ENCODE measurements at places on chromosomes 1 and 21.

GRCh38 chr1:14404862-14405301 lies 193.6 kb upstream of the KAZN start:
- no peak for DNase-seq

DNA sequence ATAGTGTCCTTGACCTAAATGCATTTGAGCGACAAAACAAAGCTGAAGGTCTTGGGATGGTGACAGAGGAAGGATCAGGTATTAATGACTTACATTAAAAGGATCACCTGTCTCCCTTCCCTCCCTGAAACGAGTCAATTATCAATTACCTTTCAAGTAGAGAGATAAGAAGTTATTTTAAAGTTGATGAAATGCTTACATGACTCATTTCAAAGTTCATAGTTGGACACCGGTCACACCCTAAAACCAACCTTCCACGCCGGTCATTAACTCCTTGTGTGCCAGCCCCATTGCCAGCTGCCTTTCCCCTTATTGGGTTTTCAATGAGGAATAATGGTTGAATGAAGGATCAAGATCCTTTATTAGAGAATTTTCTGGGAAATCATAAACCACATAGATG lies 129.8 kb downstream of the ZP4 start:
- DNase-seq: no peak

GRCh38 chr1:228064741-228065542 lies 17.6 kb upstream of the ARF1 start:
- no peak for DNase-seq

GRCh38 chr1:173257805-173258204 lies 50.7 kb upstream of the TNFSF4 start:
- DNase-seq: no peak

- no peak for DNase-seq
These were observed 134.5 kb upstream of the PKN2 start for GRCh38 chr1:88549536-88549935.

DNA sequence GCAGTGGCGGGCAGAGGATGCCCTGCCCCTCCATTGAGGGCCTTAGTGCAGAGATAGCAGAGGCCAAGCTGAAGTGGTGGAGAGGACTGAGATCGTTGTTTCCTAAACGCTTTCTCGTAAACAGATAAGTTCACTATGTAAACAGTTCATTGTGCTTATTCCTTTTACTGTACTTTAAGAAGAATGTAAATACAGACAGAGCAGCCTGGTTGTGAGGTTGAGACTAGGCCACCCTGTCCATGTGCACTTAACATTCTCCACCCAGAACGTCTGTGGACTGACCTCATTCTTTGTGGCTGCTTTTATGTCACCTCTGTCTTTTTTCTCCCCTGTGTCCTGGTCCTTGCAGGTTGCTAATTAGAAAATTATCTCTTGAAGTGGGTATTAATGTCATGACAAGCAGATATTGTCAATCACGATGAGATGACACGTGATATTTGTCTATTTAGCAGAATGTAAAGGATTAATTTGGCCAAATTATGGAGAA lies 8.5 kb downstream of the CENPS start:
- no peak for DNase-seq

DNA sequence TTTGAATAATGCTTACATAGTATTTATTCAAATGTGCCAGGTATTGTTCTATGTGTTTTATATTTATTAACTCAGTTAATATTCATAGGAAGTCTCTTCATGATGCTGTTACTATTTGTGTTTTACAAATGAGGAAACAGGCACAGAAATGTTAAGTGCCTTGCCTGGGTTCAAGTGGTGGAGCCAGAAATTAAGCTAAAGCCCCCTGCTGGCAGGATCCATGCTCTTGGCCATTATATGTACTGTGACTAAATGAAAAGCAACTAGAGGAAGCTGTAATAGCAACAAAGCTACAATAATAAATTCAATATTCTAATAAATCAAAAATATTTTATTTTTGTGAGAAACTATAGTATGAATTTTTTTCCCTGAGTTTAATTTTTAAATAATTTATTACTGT lies 30.0 kb downstream of the IARS2 start:
- no peak for DNase-seq

- DNase-seq: no peak
These were observed 20.5 kb downstream of the PLA2G4A start for GRCh38 chr1:186849271-186849671.

GRCh38 chr1:223227486-223228196 lies 84.6 kb upstream of the TLR5 start:
- DNase-seq: no peak

- no peak for DNase-seq
These were observed 302.1 kb upstream of the SPAG17 start for GRCh38 chr1:118487091-118487490.
